ENCODE measurements at places on chromosomes 4 and X. TPM values are rescaled to one million over a fixed set of nuclear protein-coding genes. Genes with fewer than 3 reads are reported as not detected.

DNA sequence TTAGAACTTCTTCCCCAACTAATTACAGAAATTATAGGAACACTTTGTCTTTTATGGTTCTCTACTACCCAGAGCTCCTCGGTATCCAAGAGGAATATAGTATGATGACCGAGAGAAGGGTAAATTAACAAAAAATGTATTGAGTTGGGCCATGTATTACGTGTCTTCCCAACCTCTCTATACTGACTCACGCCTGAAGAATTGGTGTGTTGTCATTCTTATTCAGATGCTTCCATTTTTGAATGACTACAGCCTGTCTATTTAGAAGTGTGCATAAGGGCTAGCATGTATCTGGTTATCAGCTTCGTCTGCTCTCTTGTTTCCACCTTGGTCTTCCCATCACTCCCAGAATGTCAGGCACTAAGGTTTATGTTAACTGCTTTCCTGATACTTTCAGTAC is 24.5 kb upstream of the SCD5 start:
- DNase-seq, result no peak

- no peak for DNase-seq
Measured at GRCh38 chr4:78293348-78293747, 236.2 kb downstream of the FRAS1 start.

DNA sequence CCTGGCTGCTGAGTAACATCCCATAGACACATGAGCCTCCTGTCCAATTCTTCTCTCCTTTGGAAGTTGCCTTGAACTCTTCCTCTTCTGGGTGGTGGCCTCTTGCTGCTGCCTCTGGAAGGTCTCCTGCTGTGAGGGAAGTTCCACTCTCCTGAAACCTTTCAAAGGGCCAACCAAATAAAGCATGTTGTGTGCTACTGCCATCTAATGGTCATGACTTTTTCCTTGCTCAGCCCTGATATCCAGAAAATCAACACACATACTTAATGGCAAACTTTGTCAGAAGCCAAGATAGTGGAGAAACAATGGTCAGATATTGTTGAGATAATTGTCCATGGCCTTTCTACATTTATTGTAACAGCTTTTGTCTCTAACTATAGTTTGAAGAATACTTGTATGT is 19.1 kb upstream of the ZXDA start:
- no peak for DNase-seq

DNA sequence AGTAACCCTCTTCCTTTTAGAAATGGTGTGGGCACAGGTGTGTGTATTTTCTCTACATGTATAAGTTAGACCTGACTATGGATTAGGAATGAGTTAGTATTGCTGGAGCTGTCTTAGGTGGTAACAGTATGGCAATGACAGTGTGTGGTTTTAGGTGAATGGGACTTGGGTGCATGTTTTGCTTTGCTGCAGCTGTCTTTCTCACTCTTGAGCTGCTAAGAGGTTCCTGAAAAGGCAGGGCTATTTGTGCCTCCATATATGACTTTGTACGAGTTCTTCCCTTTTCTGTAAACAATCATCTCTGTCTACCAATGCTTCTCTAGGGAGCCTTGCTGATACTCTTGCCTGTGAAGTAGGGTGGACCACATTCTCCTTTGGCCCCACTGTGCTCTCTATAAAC is 234.8 kb upstream of the HHIP start:
- DNase-seq, result no peak

DNA sequence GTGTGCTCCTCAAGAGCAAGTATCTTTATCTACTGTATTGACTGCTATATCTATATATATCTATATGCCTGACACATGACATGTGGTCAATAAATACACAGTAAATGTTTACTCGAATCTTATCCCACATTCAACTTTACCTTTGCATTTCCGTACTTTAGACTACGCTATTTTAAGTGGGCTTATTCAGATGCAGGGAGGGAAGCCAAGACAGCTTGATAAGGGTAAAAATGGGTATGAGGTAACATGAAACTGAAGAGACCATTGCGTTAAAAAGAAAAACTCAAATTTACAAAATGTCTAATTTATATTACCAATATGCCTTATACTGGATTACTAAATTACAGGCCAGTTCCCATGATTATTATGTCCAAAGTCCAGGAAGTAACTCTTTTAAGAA is 17.8 kb downstream of the SEPSECS start:
- no peak for DNase-seq

GRCh38 chr4:76300012-76300411 is 6.5 kb upstream of the STBD1 start:
- DNase-seq, result no peak

DNA sequence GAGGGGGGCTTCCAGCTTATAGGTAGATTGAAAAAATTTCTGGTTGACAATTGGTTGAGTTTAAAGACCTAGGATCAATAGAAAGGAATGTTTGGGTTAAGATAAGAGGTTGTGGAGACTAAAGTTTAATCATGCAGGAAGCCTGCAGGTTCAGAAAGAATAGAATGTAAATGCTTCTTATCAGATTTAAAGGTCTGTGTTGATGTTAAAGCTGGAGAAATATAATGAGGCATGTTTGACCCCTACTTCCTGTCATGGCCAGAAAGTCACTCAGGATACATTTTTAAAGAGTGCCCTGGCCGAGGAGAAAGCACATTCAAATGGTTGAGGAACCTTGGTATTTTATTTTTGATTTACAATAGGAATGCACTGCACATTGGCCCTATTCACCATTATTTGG is 3.9 kb upstream of the RRAGB start:
- DNase-seq, result no peak

DNA sequence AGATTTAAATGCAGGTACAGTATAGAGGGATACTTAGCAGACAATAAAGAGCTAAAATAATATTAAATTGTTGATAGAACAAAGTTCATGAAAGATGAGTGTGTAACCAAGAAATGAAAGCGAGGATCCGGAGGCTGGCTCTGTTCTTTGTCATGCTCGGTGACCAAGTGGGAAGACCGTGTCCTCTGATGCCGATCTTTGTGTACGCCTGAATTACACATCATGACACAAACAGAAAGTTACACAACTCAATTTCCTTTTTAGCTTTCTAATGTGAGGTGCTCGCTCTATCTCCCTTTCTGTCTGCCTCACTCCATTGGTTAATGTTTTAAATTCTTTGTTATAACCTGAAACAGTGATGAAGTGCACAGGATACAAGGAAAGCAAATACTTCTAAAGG is 114.8 kb upstream of the NEIL3 start:
- DNase-seq, result no peak

DNA sequence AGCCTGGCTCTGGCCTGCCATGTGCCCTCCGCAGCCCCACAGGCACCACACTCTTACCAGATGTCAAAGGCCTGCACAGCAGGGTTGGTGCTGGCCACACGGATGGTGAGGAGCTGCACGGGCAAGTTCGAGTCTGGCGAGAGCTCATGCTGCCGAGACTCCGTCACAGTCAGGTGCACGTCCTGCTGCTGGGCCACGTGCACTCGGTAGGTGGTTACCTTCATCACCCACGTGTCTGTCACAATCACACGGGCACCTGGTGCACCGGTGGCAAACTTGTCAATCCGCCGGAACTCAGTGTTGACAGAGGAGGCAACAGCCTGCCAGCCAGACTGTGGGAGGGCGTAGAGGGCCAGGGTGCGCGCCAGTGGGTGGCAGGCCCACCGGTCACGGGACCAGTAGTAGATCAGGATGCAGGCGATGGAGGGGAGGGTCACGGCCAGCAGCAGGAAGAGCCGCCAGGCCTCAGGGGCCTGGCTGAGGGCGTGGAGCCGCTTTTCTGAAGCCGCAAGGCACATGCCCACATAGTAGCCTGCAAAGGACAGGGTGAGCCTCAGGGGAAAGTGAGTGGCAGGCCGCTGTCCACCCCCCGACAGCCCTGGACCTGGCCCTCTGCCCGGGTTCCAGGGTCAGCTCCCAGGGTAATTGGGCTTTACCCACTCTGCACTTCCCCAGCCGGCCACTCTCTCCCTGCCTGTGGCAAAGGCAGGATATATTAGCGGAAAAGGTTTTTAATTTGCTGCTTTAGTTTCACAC is 2.9 kb downstream of the TMEM129 start:
- no peak for DNase-seq

DNA sequence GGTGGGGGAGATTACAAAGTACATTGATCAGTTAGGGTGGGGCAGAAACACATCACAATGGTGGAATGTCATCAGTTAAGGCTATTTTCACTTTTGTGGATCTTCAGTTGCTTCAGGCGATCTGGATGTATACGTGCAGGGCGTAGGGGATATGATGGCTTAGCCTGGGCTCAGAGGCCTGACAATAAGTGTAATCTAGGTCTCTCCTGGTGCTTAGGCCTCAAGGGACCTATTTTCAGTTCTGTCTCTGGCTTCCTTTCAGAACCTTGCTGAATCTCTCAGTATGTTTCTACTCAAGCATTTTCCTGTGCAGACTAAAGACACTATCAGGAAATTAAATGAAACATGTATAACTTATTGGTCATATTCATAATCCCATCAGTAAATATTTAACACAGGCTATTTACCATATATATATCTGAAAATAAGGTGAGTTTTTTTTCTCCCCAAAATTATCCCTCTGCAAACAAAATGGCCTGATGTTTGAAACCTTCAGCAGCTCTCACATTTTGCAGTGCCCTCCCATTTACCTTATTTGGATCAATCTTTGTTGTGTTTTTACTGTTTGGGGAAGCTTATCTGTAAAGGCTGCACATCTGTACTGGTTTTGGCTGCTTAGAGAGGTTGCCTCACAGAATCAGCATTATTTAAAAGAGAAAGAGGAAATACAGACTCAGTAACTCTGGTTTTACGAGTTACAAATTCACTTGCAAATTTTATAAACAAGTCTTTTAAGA is 2.3 kb upstream of the ZCCHC4 start:
- no peak for DNase-seq

DNA sequence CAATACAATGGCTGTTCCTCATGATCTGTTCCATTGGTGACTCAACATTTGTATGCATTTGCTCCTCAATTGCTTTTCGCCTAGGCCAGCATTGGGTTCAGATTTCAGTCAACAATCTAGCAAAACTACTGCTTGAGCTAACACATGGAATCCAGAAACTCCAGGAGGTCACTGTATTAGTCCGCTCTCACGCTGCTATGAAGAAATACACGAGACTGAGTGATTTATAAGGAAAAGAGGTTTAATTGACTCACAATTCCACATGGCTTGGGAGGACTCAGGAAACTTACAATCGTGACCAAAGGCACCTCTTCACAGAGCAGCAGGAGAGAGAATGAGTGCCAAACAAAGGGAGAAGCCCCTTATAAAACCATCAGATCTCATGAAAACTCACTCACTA is 67.1 kb downstream of the RXFP1 start:
- DNase-seq, result no peak

GRCh38 chr4:77184974-77185373 is 28.0 kb downstream of the CCNG2 start:
- DNase-seq, result no peak

- no peak for DNase-seq
Measured at GRCh38 chr4:186151499-186151898, 39.9 kb upstream of the CYP4V2 start.

- no peak for DNase-seq
Measured at GRCh38 chr4:111754003-111754402, 391.3 kb upstream of the FAM241A start.

GRCh38 chrX:40844471-40844870 is 109.1 kb upstream of the MED14 start:
- no peak for DNase-seq

GRCh38 chr4:159235779-159236368 is 133.0 kb downstream of the RAPGEF2 start:
- no peak for DNase-seq

- no peak for DNase-seq
Measured at GRCh38 chr4:94570558-94570957, 118.8 kb downstream of the PDLIM5 start.

- no peak for DNase-seq
Measured at GRCh38 chrX:30814978-30815377, 74.1 kb downstream of the TAB3 start.

GRCh38 chr4:40227284-40227683 is 30.5 kb downstream of the RHOH start:
- DNase-seq, result peak; percentile 56

DNA sequence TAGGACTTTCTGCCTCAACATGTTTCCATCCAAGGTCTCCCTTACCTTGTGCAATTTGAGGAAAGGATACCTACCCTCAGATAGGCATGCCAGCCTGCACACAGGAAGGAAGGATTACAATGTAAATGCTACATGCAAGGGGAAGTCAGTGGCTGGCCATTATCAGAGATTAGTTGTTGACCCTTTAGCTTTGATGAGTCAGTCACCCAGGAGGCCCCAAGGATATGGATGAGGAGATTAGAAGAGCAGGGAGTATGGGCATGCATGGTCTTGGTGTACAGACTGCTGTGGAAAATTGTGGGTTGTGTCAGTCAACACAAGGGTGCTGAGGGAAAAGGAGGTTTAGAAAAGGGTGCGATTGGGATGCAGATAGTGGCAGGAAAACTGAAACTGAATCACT is 92.0 kb downstream of the GUCY2F start:
- no peak for DNase-seq

DNA sequence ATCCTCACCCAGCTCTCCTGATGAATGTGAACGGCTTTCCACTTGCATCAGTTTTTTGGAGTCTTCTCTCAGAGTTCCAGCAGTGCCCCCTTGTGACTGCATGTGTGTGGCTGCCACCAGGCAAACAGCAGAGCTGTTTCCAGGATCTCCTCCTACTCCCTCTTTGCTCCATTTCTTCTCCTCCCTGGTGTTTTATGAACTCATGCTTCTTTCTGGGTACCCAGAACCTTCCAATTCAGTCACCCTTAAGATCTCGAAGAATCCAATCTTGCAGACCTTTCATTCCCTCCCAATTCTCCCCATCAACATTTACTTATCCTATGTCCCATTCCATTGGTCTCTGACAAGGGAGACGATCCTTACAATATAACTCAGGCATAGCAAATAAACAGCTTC is 6.8 kb upstream of the TCEANC start:
- peak; percentile 12 for DNase-seq

DNA sequence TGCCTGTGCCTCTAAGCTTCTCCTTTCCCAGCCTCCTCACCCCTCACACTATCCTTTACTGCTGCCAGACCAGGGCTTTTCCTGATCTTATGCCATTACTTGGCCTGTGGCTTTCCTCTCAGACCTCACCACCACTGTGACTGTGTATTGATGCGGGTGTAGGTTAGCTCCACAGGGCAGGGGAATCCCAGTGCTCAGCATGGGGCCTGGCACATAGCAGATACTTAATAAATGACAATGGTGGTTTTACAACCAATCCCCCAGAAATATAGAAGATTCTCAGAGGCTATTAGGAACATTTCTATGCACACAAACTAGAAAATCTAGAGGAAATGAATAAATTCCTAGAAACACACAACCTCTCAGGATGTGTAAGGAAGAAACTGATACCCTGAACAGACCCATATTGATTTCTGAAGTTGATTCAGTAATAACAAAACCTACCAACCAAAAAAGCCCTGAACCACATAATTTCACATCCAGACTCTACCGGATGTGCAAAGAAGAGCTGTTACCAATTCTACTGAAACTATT is 129.6 kb upstream of the QRFPR start:
- DNase-seq, result no peak

HERC6 gene
- total RNA-seq, result 2.5 TPM

MAGEA11 gene
- not detected for total RNA-seq

TMPRSS11A gene
- not detected for total RNA-seq

SHOX gene
- total RNA-seq, result not detected

PRRG1 gene
- total RNA-seq, result not detected

TMPRSS11E gene
- total RNA-seq, result not detected

PDLIM5 gene
- 26.8 TPM for total RNA-seq

TRIM60 gene
- not detected for total RNA-seq

DLG3 gene
- 8.0 TPM for total RNA-seq

CCKAR gene
- not detected for total RNA-seq

ART3 gene
- total RNA-seq, result 0.95 TPM
